Activated CD4-positive, alpha-beta T cell treated with anti-CD3 and anti-CD28 coated beads for 36 hours (primary cell): ENCODE measurements at places on chromosomes 13 and 19. TPM values are rescaled to one million over a fixed set of nuclear protein-coding genes. Genes with fewer than 3 reads are reported as not detected.

- H3K27ac ChIP-seq: no peak overlapping the region
- no peak overlapping the region for H3K4me3 ChIP-seq
- peaks cover 3% of the 10 kb centered on the region for H3K27me3 ChIP-seq
- H3K36me3 ChIP-seq: no peaks in the 10 kb centered on the region
- peak; percentile 70 for DNase-seq
- peaks cover 5% of the 10 kb centered on the region for H3K4me1 ChIP-seq
Measured at GRCh38 chr19:15154002-15154612, 46.7 kb downstream of the NOTCH3 start.

DNA sequence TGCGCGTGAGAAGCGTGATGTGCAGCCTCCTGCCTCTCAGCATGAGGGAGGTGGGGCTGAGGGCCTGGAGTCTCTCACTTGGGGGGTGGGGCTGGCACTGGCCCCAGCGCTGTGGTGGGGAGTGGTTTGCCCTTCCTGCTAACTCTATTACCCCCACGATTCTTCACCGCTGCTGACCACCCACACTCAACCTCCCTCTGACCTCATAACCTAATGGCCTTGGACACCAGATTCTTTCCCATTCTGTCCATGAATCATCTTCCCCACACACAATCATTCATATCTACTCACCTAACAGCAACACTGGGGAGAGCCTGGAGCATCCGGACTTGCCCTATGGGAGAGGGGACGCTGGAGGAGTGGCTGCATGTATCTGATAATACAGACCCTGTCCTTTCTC is 8.7 kb downstream of the CD177 start:
- H3K4me3 ChIP-seq: no peak overlapping the region
- DNase-seq: no peak
- no peaks in the 10 kb centered on the region for H3K4me1 ChIP-seq
- no peaks in the 10 kb centered on the region for H3K27me3 ChIP-seq
- H3K27ac ChIP-seq: no peak overlapping the region

GRCh38 chr13:54029226-54029625 is 1000.6 kb downstream of the OLFM4 start:
- no peaks in the 10 kb centered on the region for H3K36me3 ChIP-seq
- DNase-seq: no peak
- no peaks in the 10 kb centered on the region for H3K4me1 ChIP-seq
- no peak overlapping the region for H3K4me3 ChIP-seq

DNA sequence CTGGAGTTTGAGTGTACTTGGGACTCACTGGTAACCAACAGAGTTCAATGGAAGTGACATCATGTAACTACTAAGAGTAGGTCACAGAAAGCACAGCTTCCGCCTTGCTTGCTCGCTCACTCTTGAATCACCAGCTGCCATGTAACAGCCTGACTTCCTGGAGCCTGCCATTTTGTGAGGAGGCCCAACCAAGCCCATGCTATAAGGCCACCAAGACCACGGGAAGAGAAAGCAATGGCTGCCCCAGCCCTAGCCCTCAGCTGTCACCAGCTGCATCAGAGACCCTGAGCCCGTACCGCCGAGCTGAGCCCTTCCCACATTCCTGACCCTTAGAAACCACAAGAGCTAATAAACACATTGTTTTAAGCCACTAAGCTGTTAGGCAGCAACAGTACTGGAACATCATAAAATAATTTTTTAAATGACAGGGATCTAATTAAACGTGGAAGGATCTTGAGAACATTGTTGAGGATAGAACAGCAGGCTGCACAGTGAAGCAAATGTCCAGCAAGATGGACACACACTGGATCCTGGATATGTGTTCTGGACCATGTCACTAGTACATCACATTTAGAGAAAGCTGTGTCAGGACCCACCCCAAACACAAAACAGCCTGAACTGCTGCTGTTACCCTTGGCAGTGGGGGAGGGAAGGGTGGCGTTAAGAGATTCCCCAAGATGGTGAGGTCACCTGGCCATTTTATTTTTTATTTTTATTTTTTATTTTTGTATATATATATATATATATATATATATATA is 21.7 kb upstream of the LDLR start:
- DNase-seq: peak; percentile 25
- no peaks in the 10 kb centered on the region for H3K27me3 ChIP-seq
- no peak overlapping the region for H3K4me3 ChIP-seq
- H3K4me1 ChIP-seq: no peaks in the 10 kb centered on the region
- H3K27ac ChIP-seq: peak overlapping the region; percentile 1

- peaks cover 22% of the 10 kb centered on the region for H3K27me3 ChIP-seq
- H3K27ac ChIP-seq: no peak overlapping the region
- H3K4me3 ChIP-seq: no peak overlapping the region
Measured at GRCh38 chr13:91405240-91405639, 6.8 kb downstream of the GPC5 start.

DNA sequence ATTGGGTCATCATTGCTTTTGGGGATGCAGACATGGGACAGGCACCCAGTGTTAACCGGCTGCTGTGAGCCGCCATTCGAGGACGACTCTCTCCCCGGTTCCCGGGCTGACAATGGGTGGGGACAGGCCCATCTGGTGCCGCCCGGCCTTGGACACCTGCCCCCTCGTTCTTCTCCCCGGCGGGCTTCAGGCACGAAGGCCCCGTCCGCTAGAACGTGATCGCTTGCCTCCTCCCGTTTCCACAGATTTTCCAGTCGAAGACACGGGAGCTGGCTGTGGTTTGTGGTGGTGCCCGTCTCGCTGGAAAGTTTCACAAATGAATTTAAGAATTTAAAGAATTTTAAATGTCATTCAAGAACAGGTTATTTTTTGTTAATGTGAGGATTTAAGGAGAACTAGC is 2.0 kb downstream of the PALM start:
- H3K27me3 ChIP-seq: peaks cover 14% of the 10 kb centered on the region
- no peak for DNase-seq
- no peak overlapping the region for H3K4me3 ChIP-seq
- no peaks in the 10 kb centered on the region for H3K4me1 ChIP-seq

DNA sequence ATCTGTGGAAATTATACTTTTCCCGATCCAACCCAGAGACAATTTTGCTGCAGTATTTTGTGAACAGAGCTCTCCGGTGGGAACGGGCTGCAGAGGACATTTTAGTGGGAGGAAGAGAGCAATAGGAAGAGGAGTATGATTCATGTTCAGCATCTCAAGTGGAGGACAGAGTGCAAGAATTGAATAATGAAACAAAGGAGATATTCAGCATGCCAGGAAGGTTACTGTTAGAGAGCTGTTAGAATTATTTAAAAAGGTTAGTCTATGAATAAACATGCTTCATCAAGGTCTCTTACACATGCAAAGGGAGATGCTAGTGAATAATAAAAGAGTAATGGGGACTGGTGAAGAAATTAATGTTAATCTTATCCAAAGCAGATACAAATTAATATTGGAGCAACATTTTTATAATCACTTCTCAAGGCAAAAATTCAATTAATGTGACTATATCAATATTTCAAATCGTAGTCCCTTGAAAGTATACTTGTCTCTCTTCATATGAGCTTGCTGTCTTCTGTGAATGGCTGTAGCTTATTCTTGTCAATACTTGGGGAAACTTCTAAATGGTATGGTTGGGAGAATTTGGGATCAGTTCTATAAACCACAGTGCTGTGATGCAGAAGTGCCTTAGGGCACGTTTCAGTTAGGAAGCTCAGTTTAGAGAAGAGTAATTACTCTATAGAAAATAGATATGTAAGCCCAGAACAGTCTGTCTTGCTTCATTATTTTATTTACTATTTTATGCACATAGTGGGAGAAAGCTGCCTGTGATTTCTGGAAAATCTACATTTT is 1165.8 kb downstream of the OLFM4 start:
- no peak overlapping the region for H3K27ac ChIP-seq
- H3K4me3 ChIP-seq: no peak overlapping the region
- no peaks in the 10 kb centered on the region for H3K4me1 ChIP-seq
- H3K36me3 ChIP-seq: no peaks in the 10 kb centered on the region

- no peak overlapping the region for H3K4me3 ChIP-seq
- H3K27ac ChIP-seq: no peak overlapping the region
- H3K36me3 ChIP-seq: no peaks in the 10 kb centered on the region
- no peaks in the 10 kb centered on the region for H3K27me3 ChIP-seq
- no peaks in the 10 kb centered on the region for H3K4me1 ChIP-seq
Measured at GRCh38 chr13:84524586-84524985, 642.3 kb upstream of the SLITRK1 start.

GRCh38 chr19:18351544-18351943 is 11.1 kb downstream of the PGPEP1 start:
- DNase-seq: no peak
- H3K4me1 ChIP-seq: no peaks in the 10 kb centered on the region
- H3K27ac ChIP-seq: no peak overlapping the region

FTL gene
- total RNA-seq: 1,111 TPM

FUT1 gene
- 0.32 TPM for total RNA-seq

PALM3 gene
- total RNA-seq: 0.16 TPM

MRPL4 gene
- 130 TPM for total RNA-seq
